ENCODE measurements at places on chromosomes 7 and 10.
A peak's percentile ranks its signal among the peaks of the same experiment; 100 is the strongest.

DNA sequence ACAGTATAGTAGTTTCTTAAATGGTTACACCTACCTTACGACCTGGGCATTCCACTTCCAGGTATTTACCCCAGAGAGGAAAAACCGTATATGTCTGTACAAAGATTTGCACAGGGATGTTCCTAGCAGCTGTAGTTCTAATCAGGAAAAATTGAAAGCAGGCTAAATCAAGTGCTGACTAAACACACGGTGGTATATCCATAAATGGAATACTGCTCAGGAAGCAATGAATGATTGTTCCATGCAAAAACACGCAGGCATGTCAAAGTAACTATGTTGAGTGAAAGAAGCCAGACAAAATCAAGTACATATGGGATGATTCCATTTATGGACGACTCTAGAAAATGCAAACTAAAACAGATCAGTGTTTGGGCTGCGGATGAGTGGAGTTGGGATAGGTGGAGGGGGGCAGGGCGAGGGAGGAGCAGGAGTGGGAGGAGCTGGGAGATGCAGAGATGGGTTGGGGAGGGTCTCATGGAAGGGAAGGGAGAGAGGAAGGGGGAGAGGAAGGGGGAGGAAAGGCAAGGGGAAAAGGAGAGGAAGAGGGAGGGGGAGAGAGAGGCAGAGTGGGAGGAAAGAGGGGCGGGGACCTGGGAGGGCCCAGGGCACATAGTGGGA is 484 bp upstream of the MSRB2 start:
- no peak for DNase-seq

DNA sequence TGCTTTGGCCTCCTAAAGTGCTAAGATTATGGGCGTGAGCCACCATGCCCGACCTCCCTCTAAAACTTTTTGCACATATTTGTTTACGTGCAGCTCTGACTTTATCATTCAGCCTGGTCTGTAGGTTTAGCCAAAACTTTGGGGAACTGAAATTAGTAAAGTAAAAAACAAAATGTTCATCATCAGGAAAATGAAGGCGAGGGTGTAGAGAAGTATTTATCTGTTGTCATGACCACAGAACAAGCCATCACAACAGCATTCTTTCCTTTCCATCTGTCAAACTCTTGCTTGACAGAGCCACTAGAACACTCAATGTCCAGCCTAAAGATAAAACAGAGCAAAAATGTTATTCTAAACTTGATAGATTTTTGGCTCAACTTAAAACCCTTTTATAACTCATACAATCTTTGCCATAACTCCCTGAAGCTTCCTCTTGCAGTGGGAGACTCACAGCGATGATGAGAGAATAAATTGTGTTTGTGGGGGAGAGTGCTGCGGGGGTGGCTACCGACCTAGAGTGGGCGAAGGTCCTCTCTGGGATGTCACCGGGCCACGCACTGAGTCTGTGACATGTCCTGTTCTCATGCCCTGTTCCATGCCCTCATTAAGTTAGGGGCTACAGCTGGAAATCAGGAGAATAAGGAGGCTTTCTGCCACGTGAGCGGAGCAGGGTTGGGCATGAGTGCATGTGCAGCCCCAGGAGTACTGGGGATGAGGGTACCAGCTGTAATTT is 58.6 kb upstream of the MKRN1 start:
- DNase-seq: no peak

DNA sequence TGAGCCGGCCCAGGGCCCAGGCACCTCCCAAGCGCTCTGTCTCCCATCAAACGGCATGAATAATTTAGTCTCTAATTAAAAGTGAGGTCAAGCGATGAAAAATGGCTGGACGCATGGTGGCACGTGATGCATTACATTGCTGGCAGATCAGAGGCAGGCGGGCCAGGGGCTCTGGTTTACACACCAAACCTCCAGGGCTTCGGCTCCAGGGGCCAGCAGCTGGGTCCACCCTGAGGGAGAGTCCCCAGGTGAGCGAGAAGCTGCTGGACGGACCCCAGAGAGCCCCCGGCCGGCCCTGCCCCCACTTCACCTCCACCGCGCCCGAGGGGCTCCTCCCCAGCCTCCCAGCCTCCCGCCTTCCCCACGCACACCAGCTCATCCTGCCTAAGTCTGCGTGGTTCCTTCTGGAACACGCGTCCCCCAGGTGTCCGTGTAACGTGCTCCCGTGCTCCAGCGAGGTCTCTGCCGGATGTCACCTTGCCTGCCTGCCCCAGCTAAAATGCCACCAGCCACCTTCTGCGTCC is 23.2 kb downstream of the UNCX start:
- no peak for DNase-seq

DNA sequence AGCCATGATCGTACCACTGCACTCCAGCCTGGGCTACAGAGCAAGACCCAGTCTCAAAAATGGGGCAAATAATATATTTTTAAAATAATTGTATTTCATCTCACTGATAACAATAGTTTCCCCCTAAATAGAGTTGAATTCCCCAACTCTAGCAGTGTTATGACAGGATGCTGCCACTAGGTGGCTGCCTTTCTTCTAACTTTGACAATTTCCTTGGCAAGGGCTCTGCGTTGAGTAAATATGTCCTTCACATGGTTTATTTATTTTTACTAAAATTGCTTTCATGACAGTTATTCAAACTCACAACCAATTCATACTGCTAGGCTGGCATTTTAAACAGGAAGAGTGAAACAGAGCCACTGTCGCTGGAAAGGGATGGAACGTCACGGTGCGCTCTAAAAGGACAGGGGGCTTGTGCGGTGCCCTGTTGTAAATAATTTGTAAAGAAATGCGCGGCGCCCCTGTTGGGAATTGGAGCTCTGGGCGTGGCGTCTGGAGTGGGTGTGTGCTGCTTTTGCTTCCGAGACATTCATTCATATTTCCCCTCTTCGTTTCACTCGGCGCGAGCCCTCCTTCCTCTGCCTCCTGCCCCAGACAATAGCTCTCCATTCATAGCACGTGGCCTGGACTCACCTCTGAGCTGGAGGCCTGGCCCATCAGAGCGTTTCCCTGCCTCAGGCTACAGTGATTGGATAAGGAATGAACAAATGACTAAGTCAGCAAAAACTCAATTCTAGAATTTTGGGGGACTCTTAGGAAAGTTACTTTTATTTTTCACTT is 20.5 kb upstream of the PITRM1 start:
- DNase-seq: peak; percentile 65

DNA sequence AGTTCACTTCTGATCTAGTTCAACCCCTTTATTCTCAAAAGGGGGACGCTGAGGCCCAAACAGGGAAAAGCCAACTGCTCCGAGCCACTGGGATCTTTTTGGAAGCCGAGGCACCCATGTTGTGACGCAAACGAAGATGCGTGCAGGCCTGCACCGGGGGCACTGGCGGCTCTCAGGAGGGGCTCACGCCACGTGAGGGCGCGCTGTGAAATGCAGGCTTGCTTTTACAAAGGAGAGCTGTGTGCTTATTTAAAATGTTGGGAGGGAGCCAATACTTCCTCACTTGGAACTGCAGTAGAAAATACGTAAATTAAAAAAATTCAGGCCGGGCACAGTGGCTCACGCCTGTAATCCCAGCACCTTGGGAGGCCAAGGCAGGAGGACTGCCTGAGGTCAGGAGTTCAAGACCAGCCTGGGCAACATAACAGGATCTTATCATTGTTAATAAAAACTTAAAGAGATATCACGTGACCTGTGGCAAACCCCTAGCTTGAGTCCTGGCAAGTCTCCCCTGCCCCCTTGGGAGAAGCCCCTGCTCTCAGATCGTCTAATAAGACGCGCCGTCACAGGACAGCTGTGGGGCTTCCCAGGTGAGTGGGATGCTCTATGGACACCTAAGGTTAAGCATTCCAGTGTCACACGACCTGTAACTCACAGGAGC is 16.3 kb downstream of the BRI3 start:
- DNase-seq: no peak

DNA sequence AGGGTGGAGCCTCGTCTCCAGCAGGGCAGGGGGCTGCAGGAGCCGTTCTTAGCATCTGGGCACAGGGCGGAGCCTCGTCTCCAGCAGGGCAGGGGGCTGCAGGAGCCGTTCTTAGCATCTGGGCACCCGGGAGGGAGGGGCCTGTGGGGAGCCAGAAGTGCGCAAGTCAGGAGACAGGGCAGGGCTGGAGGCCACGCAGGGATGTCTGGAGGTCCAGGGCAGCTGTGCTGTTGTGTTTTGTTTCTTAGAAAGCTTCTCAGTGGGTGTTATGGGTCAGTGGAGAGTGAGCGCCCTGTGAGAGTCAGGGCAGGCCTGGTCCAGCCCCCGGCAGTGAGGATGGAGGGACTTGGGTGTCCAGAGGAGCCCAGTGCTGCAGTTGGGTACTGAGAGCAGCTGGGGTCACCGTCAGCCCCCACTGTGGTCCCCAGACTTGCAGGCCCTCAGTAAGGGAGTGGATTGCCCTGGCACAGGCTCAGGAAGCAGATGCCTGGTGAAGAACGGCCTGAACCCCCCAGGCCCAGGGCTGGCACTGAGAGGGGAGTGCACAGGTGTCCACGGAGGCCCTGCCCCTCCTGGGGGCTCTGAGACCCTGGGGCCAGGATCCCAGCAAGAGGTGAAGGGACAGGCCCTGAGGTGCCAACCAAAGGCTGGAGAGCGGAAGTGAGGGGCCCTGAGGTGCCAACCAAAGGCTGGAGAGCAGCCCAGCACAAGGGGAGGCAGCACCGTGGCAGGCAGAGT is 29.8 kb downstream of the FAM20C start:
- DNase-seq: peak; percentile 5

DNA sequence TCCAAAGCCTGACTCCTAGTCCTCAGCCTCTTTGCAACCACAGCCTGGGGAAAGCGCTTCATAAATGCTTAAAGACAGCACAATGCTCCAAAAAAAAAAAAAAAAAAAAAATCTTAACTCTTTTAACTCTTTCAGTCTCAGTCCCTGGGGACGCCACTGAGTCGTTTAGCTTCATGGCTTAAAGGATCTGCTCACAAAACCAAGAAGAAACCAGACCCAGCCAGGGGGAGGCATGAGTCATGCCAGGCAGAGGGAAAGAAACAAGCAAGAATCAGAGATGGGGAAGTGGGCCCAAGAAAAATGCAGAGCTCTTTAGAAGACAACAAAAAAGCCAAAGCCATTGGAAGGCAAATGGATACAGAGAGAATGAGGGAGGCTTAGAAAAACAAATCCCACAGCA is 32.5 kb upstream of the DOCK1 start:
- no peak for DNase-seq

DNA sequence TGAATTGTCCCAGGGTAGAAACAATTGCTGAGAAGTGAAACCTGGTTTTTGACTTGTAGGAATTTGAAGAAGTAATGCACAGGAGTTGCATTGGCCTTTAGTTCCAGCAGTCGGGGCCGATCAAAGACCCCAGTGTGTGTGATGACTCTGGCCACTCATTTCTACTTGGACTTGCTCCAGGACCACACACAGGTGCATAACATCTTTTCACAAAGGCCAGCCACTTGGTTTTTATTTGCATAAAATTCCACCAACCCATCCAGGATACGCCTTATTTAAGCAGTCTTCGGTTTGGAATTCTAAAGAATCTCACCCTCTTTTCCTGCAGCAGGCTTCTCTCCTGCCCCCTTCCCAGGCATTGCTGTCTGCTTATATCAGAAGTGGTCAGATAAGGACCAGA is 162.0 kb upstream of the HABP2 start:
- no peak for DNase-seq

DNA sequence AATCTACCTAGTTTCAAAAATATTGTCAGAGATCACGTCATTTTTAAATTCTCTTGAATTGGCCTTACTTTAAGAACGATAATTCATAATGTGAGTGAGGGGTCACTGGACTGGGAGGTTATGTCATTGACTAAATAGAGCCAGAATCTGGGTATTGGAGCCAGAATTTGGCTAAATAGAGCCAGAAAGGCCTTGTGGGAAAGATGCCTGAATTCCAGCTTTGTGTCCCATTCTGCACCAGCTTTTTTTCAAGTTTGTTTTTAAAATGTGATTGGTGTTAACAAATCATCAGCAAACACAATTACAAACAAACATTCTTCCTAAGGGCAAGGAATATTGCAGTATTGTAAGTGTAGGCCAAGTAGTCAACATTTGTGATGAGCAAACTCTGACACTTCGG is 233.2 kb upstream of the PRKCQ start:
- DNase-seq: no peak

DNA sequence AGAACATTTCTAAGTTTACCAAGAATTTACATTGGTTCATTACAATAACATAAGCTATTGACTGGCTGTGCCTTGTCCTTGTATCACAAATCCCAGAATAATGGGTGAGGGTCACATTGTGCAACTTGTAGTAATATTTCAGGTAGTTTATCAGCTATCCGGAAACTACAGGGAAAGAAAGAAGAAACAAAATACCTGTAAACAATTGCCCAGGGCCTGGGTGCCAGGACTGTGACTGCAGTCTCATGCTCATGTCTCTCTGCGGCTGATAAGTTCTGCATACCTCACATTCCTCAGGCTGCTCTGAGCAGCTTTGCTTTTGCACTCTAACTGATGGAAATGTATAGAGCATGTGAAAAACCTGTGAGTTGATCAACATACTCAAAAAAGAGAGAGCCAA is 131.8 kb upstream of the TRIM24 start:
- DNase-seq: no peak

- DNase-seq: no peak
Observed at GRCh38 chr7:103594186-103594585, 148.2 kb upstream of the SLC26A5 start.

DNA sequence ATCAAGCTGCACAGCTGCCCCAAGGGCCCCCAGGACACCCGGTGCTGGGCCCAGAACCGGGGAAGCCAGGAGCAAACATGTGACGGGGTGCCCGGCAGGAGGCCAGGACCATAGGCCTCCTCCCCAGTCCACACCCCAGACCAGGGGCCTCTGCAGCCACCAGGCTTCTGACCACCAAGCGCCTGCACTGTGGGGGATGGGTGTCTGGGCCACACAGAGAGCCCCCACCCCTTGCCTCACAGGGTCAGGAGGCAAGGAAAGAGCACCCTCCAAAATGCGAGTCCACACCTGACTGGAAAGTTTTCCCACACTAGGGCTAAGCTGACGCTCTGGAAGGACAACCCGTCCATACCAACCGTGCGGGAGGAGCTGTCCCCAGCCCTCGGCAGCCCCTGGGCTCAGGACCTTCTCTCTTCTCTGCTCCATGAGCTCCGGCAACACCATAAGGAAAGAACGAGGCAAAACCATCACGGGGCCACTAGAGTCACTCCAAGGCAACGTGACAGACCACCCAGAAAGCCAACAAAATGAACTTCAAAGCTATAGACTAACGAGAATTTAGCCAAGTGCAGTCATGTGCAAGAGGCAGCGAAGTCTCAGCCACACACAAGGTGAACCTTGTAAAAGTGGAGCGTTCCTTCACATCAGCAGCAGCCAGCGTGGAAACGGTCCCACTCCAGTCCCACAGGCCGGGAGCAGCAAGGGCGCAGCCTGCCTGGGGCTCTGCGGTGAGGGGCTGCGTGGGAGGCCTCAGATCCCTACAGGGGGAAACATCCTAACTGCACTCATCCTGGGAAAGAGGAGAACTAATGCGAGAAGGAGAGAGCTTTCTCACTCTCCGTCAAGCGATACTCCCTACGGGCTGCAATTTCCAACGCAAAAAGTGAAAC is 5.1 kb downstream of the STK32C start:
- no peak for DNase-seq
